ENCODE measurements at places on chromosomes 4 and X. TPM values are rescaled to one million over a fixed set of nuclear protein-coding genes. Genes with fewer than 3 reads are reported as not detected.

DNA sequence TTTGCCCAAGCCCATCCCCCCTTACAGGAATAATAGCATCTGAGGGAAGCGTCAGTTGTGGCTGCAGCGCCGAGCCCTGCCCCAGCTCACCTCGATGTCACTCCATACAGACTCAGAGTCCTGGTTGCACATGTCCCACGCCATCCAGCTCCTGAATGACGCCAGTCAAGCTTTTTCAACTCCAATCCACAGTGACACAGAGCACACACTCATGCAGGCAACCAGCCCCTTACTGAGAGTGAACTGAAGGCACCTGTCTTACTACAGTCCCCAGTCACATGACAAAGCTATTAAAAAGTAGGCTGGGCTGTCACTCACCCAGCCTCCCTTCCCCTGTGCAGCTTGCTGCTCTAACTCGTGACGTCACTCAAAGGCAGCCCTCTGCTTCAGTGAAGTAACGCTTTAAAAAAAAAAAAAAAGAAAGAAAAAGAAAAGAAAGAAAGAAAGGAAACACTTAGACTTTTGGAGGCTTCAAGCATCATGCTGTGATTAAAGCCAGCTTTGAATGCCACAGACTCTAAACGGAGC is at the start of gene PPARGC1A:
Gene PPARGC1A, minus strand, starts transcription at position 234 of the 528 bp plus-strand sequence. Its CDS starts 90 bp downstream, at position 144.
- H3K27ac ChIP-seq = no peak within 1 kb of the TSS
- H3K4me3 ChIP-seq = peak within 1 kb of the TSS; percentile 59
- H3K27me3 ChIP-seq = peaks cover 32% of the 10 kb centered on the region
- H3K4me1 ChIP-seq = peaks cover 27% of the 10 kb centered on the region
- H3K36me3 ChIP-seq = no peaks in the 10 kb centered on the region
- DNase-seq = peak; percentile 69

- no peak overlapping the region for H3K27ac ChIP-seq
- no peak for DNase-seq
- H3K4me1 ChIP-seq = no peaks in the 10 kb centered on the region
- H3K27me3 ChIP-seq = no peaks in the 10 kb centered on the region
- no peaks in the 10 kb centered on the region for H3K36me3 ChIP-seq
- H3K4me3 ChIP-seq = no peak overlapping the region
Measured at GRCh38 chr4:32417113-32417704, 1697.0 kb downstream of the PCDH7 start.

GRCh38 chr4:129093191-129093920 is at the start of gene SCLT1:
TSS of gene SCLT1 (minus strand) at chr4:129093539. CDS start at chr4:129093103, 436 bp downstream.
- peak within 1 kb of the TSS; percentile 81 for H3K4me3 ChIP-seq
- DNase-seq = peak; percentile 99
- no peaks in the 10 kb centered on the region for H3K27me3 ChIP-seq
- H3K27ac ChIP-seq = peak within 1 kb of the TSS; percentile 99
- H3K4me1 ChIP-seq = peaks cover 38% of the 10 kb centered on the region

GRCh38 chr4:153566631-153567150 is 100.5 kb downstream of the TMEM131L start:
- peaks cover 49% of the 10 kb centered on the region for H3K36me3 ChIP-seq
- H3K27ac ChIP-seq = no peak overlapping the region
- no peaks in the 10 kb centered on the region for H3K4me1 ChIP-seq

DNA sequence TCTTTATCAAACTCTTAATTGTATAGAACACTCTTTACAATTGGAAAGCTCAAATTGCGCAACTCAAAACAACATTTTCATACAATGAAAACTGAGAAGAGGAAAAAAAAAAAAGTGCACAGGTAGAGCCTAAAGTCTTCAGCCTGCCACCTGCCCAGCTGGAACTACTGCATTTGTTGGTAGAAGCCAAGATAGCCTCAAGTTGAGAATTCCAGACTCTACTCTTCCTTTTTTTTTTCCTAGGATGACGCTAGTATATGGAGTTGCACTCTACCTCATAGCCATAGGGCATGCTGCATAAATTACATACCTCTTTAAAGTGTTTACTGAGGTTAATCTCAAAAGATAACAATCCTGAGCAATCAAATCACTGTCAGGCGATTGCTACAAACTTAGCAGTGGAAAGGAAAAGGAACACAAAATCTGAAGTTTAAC is 13.6 kb downstream of the ABCG2 start:
- H3K36me3 ChIP-seq = no peaks in the 10 kb centered on the region
- no peak overlapping the region for H3K27ac ChIP-seq

DNA sequence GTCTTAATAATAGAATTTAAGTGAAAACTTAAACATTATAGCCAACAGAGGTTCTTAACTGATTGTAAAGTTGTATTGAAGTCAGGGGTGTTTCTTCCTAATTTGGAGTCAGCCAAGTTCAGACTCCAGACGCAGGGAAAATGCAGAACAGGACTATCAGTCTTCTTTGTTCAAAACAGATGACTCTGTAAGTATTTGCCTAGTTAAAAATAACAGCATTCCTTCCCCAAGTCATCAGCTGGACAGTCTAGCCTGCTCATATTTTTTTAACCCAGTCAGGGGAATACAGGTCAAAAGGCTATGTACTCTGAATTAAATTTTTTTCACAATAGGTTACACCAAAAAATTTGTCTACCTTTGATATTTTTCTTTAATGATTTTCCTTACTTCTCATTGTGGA is 73.8 kb upstream of the DCLK2 start:
- H3K27me3 ChIP-seq = peaks cover 2% of the 10 kb centered on the region
- H3K27ac ChIP-seq = no peak overlapping the region
- no peak for DNase-seq
- H3K4me1 ChIP-seq = no peaks in the 10 kb centered on the region

Gene ERCC6L
- polyA plus RNA-seq = 0.05 TPM

Data from CD14-positive monocyte (primary cell).